Endodermal cell (in vitro differentiated cells): ENCODE measurements at places on chromosomes 1 and 21. TPM values are rescaled to one million over a fixed set of nuclear protein-coding genes. Genes with fewer than 3 reads are reported as not detected.

ZFP69B gene
- total RNA-seq, result 7.7 and 8.3 TPM in 2 replicates

NTNG1 gene
- total RNA-seq, result 2.6 and 3.5 TPM in 2 replicates

BARHL2 gene
- total RNA-seq, result 0.23 TPM in 1 of 3 replicates, not detected in the others

APP gene
- total RNA-seq, result 546 and 557 TPM in 2 replicates

GSTM2 gene
- total RNA-seq, result 30.2 to 40.5 TPM (median 30.3 TPM) in 3 replicates

PTPRC gene
- 0.11 TPM in 1 of 3 replicates, not detected in the others for total RNA-seq

MAP1LC3C gene
- 0.22 TPM in 1 of 2 replicates, not detected in the other for total RNA-seq

DNA sequence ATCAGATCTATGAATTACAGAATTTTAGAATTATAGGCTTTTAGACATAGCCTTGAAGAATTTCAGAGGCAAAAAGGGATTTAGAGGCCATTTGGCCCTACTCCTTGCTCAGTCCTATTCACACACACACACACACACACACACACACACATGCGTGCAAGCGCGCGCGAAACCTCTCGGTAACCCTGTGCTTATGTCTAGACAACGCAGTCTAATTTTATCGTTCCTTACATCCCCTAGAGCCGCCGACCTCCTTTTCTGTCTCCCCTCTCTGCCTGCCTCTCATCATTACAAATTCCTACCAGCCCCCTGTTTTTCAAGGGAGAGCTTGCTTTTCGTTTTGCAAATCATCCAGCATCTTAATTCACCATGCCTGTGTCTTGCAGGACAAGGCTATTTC, 252.1 kb downstream of the FOXD2 start:
- peaks cover 16% of the 10 kb centered on the region for H3K4me1 ChIP-seq
- DNase-seq, result peak; percentile 41
- no peaks in the 10 kb centered on the region for H3K36me3 ChIP-seq

DNA sequence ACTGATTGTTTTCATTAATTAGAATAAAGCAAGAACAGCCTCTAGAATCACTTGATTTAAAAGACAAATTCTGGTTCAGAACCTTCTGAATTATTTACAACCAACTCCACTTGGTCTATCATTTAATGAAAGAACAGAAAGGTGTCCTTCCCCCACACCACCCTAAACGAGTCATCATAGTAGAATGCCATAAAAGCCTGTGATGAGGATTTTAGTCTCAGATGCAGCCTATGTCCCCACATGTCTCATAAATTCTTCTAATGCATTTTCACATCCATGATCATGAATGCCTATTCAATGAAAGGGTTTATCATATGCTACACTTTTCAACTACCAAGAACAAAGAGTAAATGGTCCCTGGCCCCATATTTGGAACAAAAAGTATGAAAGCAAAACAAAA, 508.1 kb downstream of the DPYD start:
- no peak overlapping the region for H3K4me3 ChIP-seq
- DNase-seq, result no peak

- no peaks in the 10 kb centered on the region for H3K36me3 ChIP-seq
- no peaks in the 10 kb centered on the region for H3K4me1 ChIP-seq
- no peak for DNase-seq
- H3K27me3 ChIP-seq, result no peaks in the 10 kb centered on the region
These were observed 34.6 kb downstream of the DPYD start for GRCh38 chr1:97886199-97886598.

DNA sequence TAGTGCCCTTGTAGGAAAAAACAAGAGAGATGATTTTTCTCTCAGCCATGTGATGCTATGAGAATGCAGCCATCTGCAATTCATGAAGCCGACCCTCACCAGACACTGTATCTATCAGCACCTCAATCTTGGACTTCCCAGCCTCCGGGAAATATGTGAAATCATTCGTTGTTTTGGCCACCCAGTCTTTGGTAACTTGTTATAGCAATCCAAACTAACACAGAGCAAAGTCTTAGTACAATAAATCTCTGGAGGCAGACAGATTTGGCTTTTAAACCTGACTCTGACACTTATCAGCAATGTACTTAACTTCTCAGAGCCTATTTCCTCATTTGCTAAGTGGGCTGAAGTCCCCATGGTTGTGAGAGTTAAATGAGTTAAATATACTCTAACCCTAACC, 5.1 kb upstream of the MED18 start:
- H3K27ac ChIP-seq, result no peak overlapping the region
- no peaks in the 10 kb centered on the region for H3K27me3 ChIP-seq
- H3K36me3 ChIP-seq, result no peaks in the 10 kb centered on the region
- H3K4me3 ChIP-seq, result no peak overlapping the region

GRCh38 chr1:11455967-11456570, 22.9 kb upstream of the DISP3 start:
- H3K27me3 ChIP-seq, result no peaks in the 10 kb centered on the region
- H3K27ac ChIP-seq, result no peak overlapping the region
- no peak overlapping the region for H3K4me3 ChIP-seq
- no peak for DNase-seq

- H3K4me3 ChIP-seq, result no peak overlapping the region
- no peaks in the 10 kb centered on the region for H3K27me3 ChIP-seq
- H3K27ac ChIP-seq, result no peak overlapping the region
- no peaks in the 10 kb centered on the region for H3K4me1 ChIP-seq
- DNase-seq, result no peak
These were observed 45.9 kb upstream of the PRMT6 start for GRCh38 chr1:107010582-107010981.

DNA sequence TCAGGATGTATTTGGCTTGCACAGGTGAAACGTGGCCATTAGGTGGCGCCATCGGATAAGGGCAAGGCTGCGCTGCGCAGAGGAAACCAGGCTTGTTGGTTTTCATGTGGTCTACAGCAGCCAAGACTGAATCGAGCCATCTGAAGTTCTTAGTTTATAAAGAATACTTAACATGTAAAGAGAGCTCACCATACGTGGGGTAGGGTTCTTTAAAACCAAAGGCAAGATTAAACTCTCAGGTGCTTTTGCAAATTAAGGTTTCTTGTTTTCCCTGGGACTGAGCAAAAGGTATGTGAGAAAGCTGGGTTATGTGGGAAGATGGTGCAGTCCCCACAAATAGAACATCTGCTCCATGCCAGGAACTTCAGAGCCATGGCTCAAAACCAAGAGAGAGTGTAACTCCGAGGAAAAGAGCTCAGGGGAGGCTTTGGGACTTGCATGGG, 9.3 kb downstream of the MASP2 start:
- peaks cover 15% of the 10 kb centered on the region for H3K27me3 ChIP-seq
- H3K4me3 ChIP-seq, result no peak overlapping the region
- DNase-seq, result peak; percentile 94
- no peak overlapping the region for H3K27ac ChIP-seq
- no peaks in the 10 kb centered on the region for H3K36me3 ChIP-seq

DNA sequence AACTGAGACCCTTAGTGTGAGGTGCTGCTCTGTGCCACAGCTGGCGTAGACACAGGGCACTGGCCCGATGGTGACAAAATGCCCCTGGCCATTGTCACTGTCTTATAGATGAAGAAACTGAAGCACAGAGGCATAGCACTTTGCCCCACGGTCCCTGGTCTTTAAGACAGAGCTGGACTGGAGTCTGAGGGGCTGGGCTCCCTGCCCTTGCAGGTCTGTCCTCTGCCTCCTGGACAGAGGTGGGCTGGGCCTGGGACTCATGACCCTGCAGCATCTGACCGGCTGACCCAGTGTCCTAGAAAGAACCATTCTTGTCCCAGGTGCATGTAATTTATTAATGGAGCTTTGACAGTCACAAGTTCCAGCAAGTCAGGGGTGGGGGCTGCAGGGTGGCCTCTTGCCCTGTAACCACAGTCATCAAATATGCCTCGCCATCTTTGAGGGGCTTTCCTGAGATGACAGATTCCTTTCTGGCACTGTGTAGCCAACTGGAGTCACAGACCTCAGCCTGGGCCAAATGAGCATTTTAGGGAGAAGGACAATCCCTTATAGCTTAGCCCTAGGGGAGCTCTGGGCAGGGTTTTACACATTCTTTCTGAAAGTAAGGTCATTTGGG, 6.1 kb downstream of the SLFNL1 start:
- no peak overlapping the region for H3K4me3 ChIP-seq
- no peak for DNase-seq
- H3K27ac ChIP-seq, result no peak overlapping the region
- no peaks in the 10 kb centered on the region for H3K27me3 ChIP-seq

GRCh38 chr1:59730759-59731478, 83.8 kb upstream of the HOOK1 start:
- no peaks in the 10 kb centered on the region for H3K36me3 ChIP-seq
- DNase-seq, result no peak
- H3K27ac ChIP-seq, result peak overlapping the region; percentile 78
- H3K27me3 ChIP-seq, result no peaks in the 10 kb centered on the region

- H3K4me1 ChIP-seq, result no peaks in the 10 kb centered on the region
- H3K27ac ChIP-seq, result no peak overlapping the region
- DNase-seq, result no peak
- H3K36me3 ChIP-seq, result no peaks in the 10 kb centered on the region
- no peak overlapping the region for H3K4me3 ChIP-seq
These were observed 6.6 kb downstream of the SLC2A5 start for GRCh38 chr1:9062846-9063245.

DNA sequence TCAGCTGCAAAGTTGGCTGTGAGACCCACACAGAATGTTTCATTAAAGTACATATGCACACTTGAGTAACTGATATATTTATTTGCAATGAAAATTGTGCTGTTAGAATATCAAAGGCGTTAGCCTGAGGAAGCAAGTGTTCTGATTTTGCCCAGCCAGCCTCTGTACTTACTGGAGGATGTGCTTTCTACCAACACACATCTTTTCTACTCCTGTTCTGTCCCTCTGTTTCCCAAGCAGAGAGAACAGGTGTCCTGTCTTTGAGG, 31.4 kb downstream of the ELAVL4 start:
- H3K27ac ChIP-seq, result no peak overlapping the region
- H3K4me1 ChIP-seq, result peaks cover 4% of the 10 kb centered on the region
- H3K27me3 ChIP-seq, result no peaks in the 10 kb centered on the region
- no peaks in the 10 kb centered on the region for H3K36me3 ChIP-seq
- DNase-seq, result no peak
- H3K4me3 ChIP-seq, result no peak overlapping the region

DNA sequence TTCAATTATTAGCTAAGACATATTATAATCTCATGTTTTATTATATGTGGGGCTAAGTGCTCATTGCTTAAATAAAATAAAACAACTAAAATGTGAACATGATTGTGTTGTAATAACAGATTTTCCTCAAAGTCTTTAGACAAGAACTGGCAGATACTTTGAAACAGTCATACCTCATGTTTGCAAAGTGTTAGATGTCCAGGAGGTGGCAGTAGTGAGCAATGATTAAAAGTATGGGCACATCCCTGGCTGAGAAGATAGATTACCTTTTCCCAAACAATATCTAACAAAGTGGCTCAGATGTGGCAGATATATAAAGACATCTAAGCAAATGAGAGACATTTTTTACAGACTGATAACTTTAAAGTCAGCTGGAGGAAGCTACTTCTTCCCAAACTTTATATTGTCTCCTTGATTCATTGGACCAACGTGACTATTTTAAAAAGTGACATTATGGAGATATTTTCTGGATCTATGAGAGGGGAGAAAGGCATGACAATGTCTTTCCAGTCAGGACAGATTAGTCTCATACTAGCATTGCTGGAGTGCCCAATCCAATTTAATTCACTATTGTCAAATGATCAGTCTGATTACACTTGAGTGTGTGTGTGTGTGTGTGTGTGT, 269.8 kb downstream of the S1PR1 start:
- no peak overlapping the region for H3K4me3 ChIP-seq
- H3K36me3 ChIP-seq, result no peaks in the 10 kb centered on the region
- H3K27ac ChIP-seq, result no peak overlapping the region
- H3K4me1 ChIP-seq, result no peaks in the 10 kb centered on the region
- no peaks in the 10 kb centered on the region for H3K27me3 ChIP-seq
- peak; percentile 69 for DNase-seq

DNA sequence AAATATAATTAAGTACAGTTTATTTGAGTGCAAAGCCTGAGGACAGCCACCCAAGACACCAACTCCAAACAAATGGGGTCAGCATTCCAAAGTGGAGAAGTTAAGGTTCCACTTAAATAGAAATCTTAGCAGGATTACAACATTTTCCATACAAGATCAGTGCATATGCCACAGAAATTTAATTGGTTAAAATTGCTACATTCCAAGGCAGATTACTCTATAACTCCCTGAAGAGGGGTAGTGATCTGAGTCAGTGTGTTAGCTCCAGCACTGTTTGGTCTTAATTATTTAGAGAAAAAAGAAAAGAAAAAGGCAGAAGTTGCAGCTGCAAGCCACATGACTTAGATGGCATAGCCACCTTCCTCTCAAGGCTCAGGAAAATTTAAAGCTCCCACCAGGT, 297.5 kb downstream of the HHIPL2 start:
- H3K27me3 ChIP-seq, result no peaks in the 10 kb centered on the region
- no peak overlapping the region for H3K27ac ChIP-seq
- DNase-seq, result no peak
- H3K4me1 ChIP-seq, result no peaks in the 10 kb centered on the region
- no peak overlapping the region for H3K4me3 ChIP-seq

GRCh38 chr1:77579547-77579946, 102.9 kb downstream of the ZZZ3 start:
- no peak overlapping the region for H3K27ac ChIP-seq
- no peaks in the 10 kb centered on the region for H3K4me1 ChIP-seq
- no peaks in the 10 kb centered on the region for H3K27me3 ChIP-seq
- peaks cover 69% of the 10 kb centered on the region for H3K36me3 ChIP-seq
- H3K4me3 ChIP-seq, result no peak overlapping the region
- DNase-seq, result no peak

- H3K27me3 ChIP-seq, result peaks cover 9% of the 10 kb centered on the region
- no peaks in the 10 kb centered on the region for H3K4me1 ChIP-seq
- DNase-seq, result no peak
- H3K4me3 ChIP-seq, result no peak overlapping the region
These were observed 100.7 kb upstream of the GRIK3 start for GRCh38 chr1:37135032-37135431.

DNA sequence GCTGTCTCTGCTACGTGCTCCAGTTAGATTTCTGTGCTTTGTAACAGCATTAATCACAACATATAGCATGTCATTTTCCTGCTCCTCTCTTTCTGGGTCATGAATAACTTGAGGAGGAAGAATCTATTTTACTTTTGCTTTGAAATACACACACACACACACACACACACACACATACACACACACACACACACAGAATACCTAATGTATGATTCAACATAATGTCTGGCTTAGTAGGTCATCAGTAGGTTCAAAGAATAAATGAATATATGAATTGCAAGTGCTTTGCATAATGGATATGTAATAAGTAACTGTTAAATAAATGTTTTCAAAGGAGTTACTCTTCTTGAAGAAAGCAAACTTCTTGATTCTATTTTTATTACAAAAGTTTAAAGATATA, 249.0 kb downstream of the PDE4B start:
- no peak overlapping the region for H3K27ac ChIP-seq
- H3K4me1 ChIP-seq, result no peaks in the 10 kb centered on the region

GRCh38 chr1:207814469-207814868, 62.6 kb downstream of the CD46 start:
- no peaks in the 10 kb centered on the region for H3K27me3 ChIP-seq
- peak; percentile 16 for DNase-seq
- H3K36me3 ChIP-seq, result no peaks in the 10 kb centered on the region
- no peak overlapping the region for H3K4me3 ChIP-seq
- no peaks in the 10 kb centered on the region for H3K4me1 ChIP-seq

DNA sequence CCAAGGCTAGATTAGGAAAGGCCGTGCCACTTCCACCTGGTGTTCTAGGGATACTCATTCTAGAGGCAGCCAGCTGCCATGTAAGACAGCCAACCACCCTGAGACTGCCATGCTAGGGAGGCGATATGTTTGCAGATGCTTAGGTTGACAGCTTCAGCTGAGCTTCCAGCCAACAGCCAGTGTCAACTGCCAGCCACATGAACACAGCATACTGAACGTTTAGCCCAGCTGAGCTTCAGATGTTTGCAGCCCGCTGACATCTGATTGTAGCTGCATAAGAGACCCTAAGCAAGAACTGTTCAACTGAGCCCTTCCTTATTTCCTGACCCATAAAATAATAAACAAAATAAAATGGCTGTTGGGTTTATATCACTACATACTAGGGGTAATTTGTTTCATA, 5.0 kb upstream of the KCNC4 start:
- no peaks in the 10 kb centered on the region for H3K4me1 ChIP-seq
- no peak overlapping the region for H3K4me3 ChIP-seq
- H3K27me3 ChIP-seq, result peaks cover 7% of the 10 kb centered on the region
- no peaks in the 10 kb centered on the region for H3K36me3 ChIP-seq
